ENCODE measurements at places on chromosomes 5 and 9.

- no peak for DNase-seq
Measured at GRCh38 chr5:125327676-125328075, 581.2 kb upstream of the ZNF608 start.

DNA sequence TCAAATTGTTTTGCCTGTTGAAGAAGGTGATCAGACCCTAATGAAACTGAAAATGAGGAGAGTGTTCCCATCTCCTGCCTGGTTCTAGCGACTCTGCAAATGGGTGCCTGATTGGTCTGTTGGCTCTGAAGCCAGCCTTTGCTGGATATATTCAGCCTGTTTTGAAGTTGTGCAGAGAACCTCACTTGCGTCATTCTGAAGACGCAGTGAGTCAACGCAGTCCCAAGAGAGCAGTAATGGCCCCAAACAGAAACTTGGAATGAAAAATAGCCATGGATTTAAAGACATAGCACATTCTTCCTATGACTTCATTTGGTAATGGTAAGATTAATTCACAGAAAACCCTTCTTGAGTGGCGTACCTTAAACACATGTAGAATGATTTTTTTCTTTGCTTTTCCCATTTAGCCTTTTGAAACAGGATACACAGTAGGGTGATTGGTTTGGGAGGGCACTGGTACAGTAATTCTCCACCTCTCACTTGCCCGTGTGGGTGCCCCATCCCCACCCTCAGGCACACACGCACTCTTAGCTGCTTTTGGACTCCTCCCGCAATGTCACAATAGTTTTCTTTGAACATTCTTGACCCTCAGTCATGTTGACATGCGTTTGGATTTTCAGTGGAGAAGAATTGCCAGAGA is 54.1 kb upstream of the ABL1 start:
- DNase-seq: no peak

DNA sequence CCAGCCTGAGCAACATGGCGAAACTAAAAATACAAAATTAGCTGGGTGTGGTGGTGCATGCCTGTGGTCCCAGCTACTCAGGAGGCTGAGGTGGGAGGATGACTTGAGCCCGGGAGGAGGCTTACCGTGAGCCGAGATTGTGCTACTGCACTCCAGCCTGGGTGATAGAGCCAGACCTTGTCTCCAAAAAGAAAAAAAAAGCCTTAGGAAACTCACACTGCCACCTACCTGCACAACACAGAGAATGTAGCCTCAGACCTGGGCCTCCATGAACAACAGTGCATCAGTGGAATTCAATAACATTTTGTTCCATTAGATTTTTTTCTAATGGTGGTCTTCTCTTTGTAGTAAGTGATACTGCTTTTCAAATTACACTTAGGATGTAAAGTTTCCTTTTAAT is 63.8 kb upstream of the RARS1 start:
- no peak for DNase-seq

DNA sequence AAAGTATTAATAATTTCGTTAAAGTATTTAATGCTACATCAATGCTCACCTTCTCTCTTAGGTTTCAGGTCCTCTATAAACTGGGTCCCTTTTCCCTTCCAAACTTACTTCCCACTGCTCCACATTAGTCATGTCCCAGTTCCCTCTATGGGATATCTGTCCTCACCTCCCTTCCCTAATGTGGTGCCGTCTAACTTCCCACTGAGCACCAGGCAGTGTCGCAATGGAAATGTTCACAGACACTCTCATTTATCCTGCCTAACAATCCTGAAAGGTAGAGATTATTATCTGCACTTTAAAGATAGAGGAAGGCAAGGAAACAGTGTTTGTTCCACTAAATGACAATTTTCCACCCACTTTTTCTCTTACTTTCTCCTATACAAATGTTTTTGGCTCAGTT is 329.7 kb downstream of the CWC27 start:
- no peak for DNase-seq

DNA sequence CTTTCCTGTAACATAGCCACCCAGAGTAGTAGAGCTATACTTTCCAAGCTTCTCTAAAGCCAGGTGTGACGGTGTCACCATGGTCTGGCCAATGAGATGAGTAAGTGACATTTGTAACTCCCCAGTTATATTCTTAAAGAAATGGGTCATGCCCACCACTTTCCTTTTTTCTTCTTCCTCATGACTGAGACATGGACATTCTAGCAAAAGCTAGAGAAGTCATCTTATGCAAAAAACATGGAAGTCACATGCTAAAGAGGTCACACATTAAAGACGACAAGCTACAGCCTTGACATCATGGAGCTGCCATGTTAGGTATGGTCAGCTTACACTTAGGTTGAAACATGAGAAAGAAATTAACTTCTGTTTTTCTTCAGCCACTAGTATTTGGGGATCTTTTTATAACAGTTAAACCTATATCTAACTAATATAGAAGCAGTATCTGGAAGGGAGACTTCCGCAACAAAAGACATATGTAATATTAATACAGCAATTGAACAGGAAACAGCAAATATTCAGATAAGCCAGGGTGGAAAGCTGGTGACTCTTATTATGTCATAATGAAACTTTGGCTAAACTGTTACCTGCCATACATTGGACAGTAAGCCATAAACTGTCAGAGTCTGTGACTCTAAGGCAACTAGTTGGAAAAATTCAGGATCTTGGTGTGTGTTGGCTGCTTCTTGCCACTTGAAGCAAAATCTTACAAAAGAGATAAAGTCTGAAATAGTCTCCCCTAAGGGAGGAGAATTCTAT is 54.7 kb upstream of the SNX2 start:
- no peak for DNase-seq

DNA sequence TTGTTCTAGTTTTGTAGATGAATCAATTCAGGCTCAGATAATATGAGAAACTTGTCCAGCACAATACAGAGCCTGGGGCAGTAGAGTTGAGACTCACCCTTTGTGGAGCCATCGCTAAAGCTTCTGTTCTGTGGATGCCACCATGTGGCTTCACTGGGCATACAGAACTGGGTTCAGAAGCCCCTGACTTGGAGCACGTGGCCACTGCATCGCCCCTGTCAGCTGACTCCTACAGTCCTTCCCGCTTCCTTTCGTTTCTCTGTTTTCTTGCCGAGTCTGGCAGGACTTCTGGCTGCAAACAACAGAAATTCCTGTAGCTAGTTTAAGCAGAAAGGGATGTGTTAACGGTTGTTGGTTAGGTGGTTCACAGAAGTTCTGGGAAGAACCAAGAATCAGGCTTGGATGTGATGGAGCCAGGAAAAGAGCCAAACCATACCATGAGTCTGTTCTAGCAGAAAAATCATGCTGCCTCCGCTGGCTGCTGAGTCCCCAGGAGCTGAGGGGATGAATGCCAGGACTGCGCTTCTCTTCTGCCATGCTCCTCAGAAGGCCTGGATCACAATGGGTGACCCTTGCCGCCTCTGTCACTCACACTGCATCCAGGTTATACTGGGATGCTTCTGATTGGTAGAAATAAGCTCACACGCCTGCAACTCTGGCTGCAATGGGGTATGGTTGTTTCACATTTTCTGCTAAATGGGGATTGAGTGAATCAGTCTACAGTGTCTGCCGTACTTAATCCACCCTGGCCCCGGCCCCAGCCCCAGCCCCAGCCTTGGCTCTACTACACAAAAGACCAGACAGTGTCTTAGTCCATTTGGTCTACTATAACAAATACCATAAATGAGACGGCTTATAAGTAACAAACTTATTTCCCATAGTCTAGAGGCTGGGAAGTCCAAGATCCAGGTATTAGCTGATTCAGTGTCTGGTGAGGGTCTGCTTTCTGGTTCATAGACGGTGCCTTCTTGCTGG is 262.5 kb downstream of the GOLPH3 start:
- no peak for DNase-seq

GRCh38 chr9:134784577-134785305 is 95.9 kb upstream of the FCN2 start:
- DNase-seq: no peak

DNA sequence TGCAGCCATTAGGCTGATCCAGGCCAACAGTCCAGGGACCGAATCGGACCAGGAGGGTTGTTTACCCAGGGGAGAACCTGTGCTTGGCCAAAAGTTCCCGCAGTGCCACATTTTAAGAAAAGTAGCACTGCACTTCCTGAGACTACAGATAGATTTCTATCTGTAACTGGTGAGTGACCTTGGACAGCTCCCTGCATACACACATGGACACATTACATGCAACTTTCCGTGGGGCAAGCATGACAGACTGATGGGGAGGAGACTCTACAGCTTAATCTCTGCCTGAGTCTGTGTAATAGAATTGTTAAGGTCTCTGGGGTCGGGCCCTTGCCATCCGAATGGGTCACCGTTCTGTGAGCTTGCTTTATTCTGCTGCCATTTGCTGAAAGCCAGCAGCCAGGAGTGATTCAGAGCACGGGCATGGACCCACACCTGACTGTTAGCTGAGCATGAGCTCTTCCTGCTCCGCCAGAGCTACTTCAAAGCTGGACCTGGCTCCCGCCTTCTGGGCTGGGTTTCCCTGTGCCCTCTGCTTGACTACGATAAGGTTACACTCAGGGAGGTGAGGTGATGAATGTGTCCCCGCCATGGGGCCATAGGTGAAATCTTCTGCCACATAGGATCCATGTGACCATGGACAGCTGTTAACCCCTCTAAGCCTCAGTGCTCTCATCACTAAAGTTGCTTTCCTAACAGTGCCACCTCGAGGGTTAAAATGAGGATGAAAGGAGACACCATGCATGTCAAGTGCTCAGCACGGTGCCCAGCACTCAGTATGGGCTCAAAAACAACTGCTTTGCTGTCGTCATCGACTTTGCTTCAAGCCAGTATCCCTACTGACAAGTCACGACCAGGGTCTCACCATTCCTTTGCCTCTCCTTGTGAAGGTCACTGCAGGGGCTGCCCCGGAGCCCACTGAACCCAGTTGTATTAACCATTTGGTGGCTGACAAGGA is 200.0 kb downstream of the MELK start:
- DNase-seq: no peak

- DNase-seq: no peak
Measured at GRCh38 chr5:180330810-180331646, 22.1 kb downstream of the GFPT2 start.

DNA sequence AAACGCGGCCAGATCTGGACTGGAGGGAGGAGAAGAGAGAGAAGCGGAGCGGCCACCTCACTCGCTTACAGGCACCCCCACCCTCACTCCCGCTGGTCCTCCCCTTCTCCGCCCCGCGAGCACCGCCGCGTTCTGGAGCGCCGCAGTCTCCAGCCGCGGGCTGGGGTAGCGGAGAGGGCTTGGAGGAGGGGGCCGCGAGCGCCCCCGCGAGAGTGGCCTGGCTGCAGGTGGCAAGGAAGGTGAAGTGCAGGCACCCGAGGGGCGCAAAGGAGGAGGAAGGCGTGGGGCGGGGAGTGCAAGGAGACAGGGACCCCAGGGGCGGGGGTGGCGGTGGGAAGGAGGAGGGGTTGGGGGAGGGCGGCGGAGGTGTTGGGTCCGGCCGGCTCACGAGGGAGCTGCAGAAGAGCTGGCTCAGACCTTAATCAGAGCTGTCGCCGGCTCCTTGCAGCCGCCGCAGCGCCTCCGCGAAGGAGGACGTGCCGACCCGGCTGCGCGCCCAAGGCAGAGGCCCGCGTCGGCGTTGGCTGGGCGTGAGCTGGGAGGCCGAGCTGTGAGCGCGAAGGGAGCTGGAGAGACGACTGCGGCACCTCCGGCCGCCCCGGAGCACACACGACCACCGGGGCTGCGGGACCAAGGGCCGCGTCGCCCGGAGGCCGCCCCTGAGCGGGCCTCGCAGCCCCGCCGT is at the start of gene DMRT3:
TSS of gene DMRT3 (plus strand) at position 398 of the 685 bp plus-strand sequence. CDS start 347 bp downstream, outside the sequence.
- DNase-seq: no peak

DNA sequence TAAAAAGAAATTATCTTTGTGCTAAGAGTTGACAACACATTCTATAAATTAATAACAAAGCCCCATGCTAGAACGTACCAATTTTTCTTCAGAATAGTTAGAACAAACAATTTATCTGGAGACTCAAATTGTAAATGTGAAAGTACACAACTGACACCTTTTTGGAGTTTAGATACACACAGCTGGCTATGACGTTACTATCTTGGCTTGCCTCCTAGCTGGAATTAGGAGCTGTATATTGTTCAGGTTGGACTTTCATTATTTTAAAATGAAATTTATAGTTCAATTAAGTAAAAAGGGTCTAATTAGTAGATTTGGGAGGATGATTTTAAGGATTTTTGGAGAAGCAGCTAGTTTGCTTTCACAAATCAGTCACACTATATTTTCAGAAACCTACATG is 393.9 kb upstream of the RIOK2 start:
- no peak for DNase-seq

- DNase-seq: no peak
Measured at GRCh38 chr9:118984607-118985006, 384.6 kb downstream of the BRINP1 start.

DNA sequence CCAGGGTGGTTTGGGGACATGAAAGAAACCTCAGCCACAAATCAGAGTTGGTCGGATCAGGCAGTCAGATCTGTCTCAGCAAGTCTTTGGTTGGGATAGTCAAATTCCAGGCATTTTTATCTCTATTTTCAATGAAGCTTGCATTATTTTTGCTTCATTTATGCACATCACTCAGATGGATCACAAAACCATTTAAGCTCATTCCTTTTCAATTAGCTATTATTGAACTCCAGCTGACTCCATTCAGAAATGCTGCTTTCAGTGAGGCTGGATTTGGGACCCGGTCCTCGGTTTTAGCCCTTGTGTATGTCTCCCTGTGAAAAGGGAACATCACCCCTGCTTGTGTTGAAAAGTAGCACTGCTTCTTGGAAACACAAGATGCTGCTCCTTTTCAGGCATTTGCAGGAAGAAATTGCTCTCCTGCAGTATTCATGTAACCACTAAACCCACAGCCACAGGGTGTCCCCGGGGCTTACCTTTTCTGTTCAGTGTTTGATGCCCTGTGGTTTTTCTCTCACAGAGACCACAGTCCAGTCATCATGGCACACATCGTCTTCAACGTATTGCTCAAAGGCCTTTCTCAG is 232.9 kb downstream of the NFIB start:
- no peak for DNase-seq

- no peak for DNase-seq
Measured at GRCh38 chr9:129322022-129322621, 144.1 kb upstream of the IER5L start.
